ENCODE measurements at places on chromosomes 4 and X. TPM values are rescaled to one million over a fixed set of nuclear protein-coding genes. Genes with fewer than 3 reads are reported as not detected.

RBMXL3 gene
- not detected for total RNA-seq

CT45A1 gene
- not detected for total RNA-seq

ZNF275 gene
- 7.9 TPM for total RNA-seq

HTRA3 gene
- total RNA-seq: 0.56 TPM

GABRA4 gene
- 0.14 TPM for total RNA-seq

UGT2B15 gene
- total RNA-seq: 18.1 TPM

MAGEB2 gene
- not detected for total RNA-seq

GPC4 gene
- total RNA-seq: 6.9 TPM

DDX60 gene
- 3.5 TPM for total RNA-seq

BTK gene
- total RNA-seq: 0.79 TPM

SEPTIN6 gene
- 4.1 TPM for total RNA-seq

TRPC5OS gene
- total RNA-seq: 0.09 TPM

PDE6B gene
- total RNA-seq: 2.8 TPM

MAGEA8 gene
- not detected for total RNA-seq

SATL1 gene
- total RNA-seq: not detected

CXCL10 gene
- total RNA-seq: not detected

Data from pancreas (tissue), 10 donors.